ENCODE measurements at places on chromosomes 12 and 14.

DNA sequence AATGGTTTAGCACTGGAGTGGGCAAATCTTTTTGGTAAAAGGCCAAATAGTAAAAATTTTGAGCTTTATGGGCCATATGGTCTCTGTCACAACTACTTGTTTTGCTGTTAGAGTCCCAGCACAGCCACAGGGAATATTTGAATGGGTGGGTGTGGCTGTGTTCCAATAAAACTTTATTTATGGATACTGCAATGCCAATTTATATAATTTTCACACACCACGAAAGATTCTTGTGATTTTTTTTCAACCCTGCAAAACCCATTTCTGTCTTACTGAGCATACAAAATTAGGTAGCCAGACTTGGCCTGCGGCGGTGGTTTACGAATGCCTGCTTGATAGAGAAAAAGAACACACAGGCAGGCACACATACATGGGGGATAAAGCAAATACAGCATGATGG is 28.3 kb downstream of the TMEM120B start:
- no peak for DNase-seq

DNA sequence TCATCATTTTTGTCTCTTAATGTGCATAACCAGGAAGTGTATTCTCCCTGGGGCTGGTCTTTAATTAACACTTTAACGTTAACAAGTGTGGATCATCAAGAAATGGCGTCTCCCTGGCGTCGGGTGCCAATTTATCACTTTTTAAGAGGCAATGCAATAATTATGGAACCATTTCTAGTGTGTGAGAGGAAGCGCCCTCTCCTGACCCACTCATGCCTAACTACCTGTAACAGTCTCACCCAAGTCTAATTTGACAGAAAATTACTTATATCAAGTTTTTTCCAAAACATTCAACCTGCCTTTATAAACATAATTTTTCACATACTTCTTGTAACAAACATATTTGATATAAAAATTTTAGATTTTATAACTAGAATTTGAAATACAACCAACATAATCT is 905.3 kb upstream of the MDGA2 start:
- no peak for DNase-seq

GRCh38 chr12:39771456-39771855 is 151.9 kb upstream of the ABCD2 start:
- no peak for DNase-seq

DNA sequence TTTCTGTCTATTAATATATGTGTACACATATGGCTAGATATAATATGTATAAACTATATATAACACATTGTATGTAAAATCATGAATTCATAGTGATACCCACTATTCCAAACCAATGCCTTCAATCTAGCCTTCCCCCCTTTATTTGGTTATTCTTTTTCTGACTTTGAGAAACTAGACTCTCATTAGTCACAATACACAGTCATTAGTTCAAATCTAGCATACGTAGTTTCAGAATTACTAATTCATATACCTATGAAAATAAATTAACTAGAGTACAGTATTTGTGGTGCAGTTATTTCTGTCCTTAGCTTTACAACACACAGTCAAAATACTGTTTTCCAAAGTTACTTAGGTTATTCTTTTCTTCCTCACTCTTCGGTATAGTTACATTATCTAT is 268.2 kb downstream of the DPF3 start:
- no peak for DNase-seq

- no peak for DNase-seq
These were observed 80.2 kb downstream of the NCOR2 start for GRCh38 chr12:124487066-124487833.

GRCh38 chr14:55071870-55072640 is 20.6 kb downstream of the MAPK1IP1L start:
- DNase-seq, result no peak

DNA sequence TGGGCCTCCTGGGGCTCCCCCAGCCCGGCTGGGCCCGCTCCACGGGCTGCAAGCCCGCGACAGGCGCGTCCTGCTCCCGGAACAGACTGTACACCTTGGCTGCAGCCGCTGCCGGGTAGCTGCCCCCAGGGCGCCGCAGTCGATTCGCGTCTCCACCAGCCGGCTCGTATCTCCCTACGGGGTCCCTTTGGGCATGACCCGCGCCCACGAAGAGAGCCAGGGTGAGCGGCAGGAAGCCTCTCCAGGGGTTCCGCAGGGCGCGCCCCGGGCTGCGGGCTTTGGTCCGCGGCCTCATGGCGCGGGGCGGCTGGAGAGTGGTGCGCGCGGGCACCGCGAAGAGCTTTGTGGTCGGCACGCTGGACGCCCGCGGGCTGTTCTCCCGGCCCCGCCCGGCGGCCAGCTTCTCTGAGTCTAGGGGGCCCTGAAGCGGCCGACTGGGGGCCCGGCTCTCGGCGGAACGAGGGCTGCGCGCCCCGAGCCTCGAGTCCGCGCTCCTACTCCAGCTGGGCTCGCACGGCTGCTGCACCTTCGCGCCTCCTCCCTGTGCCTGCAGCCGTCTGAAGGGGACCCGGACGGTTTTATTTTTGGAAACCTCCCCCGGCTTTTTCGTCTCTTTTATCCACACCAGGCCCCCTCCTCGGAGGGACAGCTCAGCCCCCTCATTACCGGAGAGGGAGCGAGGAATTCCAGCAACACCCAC is at the start of gene LTBP2:
Gene LTBP2 (minus strand): TSS at position 588 of the 700 bp plus-strand sequence. CDS start 293 bp downstream, at position 295.
- DNase-seq, result no peak

DNA sequence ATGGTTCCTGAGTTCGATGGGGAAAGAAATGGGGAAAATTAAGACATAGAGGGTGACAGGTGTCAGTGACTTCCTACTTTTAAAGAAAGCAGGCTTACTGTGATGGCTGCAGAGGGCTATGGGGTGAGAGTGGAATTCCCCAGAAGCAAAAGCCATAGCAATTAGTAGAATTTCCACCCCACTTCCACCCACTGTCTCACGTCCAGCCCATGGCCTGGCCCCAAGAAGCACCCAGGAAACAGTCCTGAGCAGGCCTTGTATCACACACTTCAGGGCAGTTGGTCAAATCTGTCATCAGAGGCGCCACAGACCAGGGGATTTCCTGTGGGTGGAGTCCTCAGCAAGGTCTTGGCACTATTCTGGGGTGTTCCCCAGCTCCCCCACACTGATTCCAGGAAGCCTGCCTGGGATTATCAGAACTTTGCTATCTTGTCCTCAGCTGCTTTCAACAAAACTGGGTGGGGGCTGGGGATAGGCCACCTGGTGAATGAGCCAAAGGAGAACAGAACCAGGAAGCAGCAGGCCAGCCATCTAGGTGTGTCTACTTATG is 120.1 kb upstream of the CCND2 start:
- DNase-seq, result no peak

- DNase-seq, result no peak
These were observed 26.4 kb upstream of the ZFP36L1 start for GRCh38 chr14:68819260-68819691.

DNA sequence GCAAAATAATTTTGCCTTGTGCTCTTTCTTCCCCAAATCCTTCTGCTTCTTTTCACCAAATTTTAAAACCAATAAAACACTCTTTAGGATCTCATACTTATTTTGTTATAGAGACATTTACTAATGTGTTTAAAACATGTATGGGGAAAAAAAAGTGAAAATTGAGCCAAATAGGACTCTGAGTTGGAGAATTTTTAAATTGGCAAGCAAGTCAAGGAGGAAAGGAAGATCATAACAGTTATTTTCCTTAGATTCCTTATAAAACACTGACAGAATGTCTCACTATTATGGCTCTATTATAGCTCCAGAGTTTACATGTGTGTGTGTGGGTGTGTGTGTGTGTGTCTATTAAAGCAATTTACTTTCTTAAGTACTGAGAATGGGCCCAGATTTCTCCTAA is 220.5 kb downstream of the SLC6A15 start:
- no peak for DNase-seq

GRCh38 chr12:121600702-121601336 is 20.0 kb upstream of the KDM2B start:
- no peak for DNase-seq

GRCh38 chr12:101891462-101891971 is 14.1 kb downstream of the DRAM1 start:
- DNase-seq, result no peak

DNA sequence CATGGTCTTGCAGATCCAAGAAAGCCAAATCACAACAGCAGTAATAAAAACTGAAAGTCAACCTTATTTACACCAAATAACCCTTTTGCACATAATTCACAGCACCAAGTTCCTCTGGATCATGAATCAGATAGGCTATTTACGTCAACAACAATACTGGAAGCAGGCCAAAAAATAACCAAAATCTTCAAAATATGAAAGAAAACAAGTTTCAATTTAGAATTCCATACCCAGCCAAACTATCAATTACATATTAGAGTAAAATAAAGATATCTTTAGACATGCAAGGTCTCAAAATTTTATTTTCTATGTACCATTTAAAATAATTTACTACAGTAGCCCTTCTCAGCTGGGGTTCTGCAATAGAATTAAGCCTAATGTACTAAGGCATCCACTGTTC is 76.7 kb upstream of the BBS10 start:
- DNase-seq, result no peak

GRCh38 chr12:108315486-108316105 is 23.5 kb downstream of the CMKLR1 start:
- no peak for DNase-seq

DNA sequence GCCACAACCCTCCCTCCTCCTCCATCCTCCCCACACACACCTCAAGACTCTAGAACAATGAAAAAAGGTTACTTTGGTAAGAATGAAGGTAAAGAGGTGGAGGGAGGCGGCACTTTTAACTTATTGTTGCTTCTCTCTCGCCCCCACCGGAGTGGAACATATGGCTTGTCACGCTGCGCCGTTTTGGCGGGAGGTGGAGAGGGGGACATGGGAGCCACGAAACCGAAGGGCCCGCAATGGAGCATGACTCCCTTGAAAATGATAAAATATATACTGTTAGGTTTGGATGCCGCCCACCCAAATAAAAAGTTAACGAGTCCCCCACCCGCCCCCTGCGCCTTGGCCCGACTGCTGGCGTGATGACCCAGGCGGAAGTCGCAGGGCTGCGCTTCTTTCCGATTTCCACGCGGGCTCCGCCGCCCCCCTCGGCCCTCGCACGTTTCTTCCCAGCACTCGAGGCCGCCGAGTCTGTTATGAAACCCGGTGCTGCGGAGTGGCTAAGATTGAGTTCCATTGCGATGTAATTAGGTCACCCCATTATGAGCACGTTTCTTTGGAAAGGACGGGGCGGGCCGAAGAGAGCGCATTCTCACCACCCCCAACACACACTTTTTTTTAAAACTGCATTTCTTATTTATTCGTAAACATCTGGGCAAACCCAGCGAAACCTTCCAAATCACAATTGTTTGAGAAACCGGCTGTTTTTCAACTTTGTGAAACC is 1.4 kb upstream of the ZFP36L1 start:
- DNase-seq, result no peak

DNA sequence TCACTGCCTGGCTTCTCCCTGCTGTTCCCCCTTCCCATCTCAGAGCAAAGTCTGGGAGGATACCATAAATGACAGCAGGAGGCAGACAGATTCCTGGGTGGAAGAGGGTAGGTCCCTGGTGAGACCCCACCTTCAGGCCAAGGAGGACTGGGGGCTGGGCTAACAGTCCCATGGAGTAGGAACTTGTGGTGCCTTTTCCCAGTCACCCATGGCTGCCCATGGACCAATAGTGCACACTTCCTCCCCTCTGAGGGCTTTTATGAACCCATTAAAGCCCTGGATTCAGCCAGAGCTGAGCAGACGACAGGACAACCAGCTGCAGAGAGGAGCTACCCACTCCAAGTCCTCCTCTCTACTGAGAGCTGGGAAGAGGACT is 36.6 kb upstream of the OR5AU1 start:
- no peak for DNase-seq

DNA sequence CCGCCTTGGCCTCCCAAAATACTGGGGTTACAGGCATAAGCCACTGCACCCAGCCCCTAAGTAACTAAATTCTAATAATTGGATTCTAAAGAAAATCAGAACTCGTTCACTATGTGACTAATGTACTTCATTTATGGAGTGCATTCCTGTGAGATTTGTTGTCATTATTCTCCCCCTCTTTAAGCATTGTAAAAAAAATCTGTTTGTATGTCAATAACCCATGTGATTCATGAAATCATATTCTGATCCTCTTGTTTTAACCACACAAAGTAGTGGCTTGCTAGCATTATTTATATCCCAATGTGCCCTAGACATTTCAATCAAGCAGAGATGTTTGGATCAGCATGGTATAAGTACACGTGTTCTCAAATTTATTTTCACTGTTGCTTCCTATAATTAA is 78.2 kb upstream of the OSBPL8 start:
- no peak for DNase-seq

DNA sequence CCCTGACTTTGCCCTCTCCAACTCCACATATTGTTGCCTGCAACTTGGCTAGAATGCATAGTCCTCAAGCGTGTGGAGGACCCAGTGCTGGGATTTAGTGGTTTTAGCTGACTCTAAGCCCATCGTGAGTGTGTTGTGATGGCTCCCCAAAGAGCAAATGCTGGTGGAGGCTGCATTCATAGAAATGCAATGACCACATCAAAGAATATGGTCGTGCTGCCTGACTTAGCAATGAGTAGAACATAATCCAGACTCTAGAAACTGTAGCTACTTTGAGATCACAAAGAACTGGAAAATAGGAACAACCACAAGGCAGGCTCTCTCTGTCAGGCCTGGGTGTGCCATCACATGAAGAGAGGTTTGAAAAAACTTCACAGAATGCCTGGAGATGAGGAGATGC is 1.3 kb downstream of the DYRK4 start:
- DNase-seq, result no peak

DNA sequence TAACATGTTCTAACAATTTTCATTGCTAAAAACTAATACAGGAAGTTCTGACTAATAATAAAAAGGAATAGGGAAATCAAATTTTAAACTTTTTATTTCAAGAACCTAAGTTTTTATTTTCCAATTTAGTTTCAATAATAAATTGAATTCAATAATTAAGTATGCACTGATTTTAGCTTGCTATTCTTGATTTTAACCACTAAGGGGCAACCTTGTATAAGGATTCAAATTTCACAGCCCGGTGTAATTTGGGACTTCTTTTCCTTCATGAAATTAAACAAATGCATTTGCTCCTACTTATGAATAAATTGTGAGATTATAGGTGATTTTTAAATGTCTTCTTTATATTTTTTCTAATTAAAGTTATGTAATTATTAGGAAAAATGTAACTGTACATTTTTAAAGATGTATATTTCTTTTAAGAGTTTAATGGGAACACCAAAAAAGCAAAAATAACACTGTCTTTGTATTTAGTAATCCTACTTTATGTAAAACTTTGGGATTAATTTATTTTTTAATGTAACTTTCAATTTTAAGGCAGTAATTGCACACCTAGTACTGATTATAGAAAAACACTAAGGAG is 241.4 kb upstream of the PDZRN4 start:
- DNase-seq, result no peak

- no peak for DNase-seq
These were observed 106.6 kb downstream of the BTG1 start for GRCh38 chr12:92039046-92039445.

DNA sequence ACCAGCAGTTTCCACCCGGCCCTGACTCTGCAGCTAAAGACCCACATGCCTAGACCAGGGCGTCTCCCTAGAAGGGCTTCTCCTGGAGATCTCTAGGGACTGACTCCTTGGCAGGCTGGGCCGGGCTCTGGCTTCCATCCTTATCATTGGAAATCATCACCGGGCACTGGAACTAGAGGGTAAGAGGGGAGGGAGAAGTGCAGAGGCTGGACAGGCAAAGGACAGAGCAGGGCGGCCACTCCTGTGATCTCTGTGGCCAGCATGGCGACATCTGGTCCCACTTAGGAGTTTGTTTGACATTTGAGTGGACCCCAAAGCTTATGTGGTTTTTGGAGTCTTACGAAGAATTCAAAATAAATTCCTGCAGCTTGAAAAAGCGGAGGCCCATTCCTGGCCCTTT is 7.1 kb downstream of the LTBP2 start:
- no peak for DNase-seq
